Ascending aorta (tissue), 2 donors: ENCODE measurements at places on chromosomes 3 and 15.
A peak's percentile ranks its signal among the peaks of the same experiment; 100 is the strongest.

DNA sequence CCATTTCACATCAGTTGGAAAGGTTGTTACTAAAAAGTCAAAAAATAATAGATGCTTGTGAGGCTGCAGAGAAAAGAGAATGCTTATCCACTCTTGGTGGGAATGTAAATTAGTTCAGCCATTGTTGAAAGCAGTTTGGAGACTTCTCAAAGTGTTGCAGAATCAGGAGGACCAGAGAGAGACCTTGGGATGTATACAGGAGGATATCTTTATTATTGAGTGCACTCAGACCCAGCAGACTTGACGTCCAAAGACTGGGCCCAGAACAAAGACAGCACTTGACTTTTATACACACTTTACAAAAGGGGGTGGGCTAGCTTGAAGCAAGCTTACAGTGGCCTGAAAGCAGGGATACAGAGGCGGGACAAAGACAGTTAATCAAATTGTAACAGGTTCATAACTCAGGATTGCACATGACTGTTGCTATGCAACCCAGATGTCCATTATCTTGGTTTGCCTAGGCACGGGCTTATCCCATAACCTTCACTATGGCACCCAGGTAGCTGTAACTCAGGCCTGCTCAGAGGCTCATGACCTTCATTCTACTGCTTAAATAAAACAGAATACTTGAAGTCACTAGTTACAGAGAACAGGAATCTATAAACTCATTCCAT, 127.7 kb downstream of the SPATA16 start:
- no peaks in the 10 kb centered on the region for H3K36me3 ChIP-seq
- no peak for DNase-seq
- H3K4me3 ChIP-seq, result no peak overlapping the region
- no peaks in the 10 kb centered on the region for H3K4me1 ChIP-seq

DNA sequence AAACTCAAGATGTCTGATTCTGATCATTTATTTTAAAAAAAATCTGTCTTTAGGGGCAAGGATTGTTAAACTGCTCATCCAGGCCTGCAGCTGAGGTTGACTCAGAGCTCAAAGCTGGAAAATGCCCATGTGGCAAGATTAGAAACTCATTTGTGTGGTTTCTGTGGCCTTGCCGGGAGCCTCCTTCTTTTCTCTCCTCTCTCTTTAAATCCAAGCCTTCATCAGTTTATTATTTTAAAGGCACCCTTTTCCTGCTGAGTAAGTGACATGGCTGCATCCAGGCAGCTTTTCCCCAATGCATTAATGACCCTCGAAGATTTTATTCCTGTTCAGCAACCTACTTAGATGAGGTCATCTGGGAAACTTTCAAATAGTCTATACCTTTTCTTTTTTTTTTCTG, 221.3 kb upstream of the CDIN1 start:
- peak overlapping the region; percentile 84 for H3K27ac ChIP-seq
- DNase-seq, result no peak
- no peaks in the 10 kb centered on the region for H3K36me3 ChIP-seq
- H3K4me3 ChIP-seq, result no peak overlapping the region
- H3K4me1 ChIP-seq, result peaks cover 8% of the 10 kb centered on the region
- no peaks in the 10 kb centered on the region for H3K27me3 ChIP-seq

- H3K36me3 ChIP-seq, result peaks cover 13% of the 10 kb centered on the region
- peak overlapping the region; percentile 42 for H3K27ac ChIP-seq
- H3K4me3 ChIP-seq, result no peak overlapping the region
- DNase-seq, result no peak
- H3K4me1 ChIP-seq, result peaks cover 26% of the 10 kb centered on the region
- H3K27me3 ChIP-seq, result no peaks in the 10 kb centered on the region
Measured at GRCh38 chr3:50347187-50347813, 1.8 kb upstream of the ZMYND10 start.

- no peak for DNase-seq
- no peaks in the 10 kb centered on the region for H3K36me3 ChIP-seq
- no peak overlapping the region for H3K27ac ChIP-seq
Measured at GRCh38 chr3:129238945-129239705, 10.3 kb upstream of the COPG1 start.

DNA sequence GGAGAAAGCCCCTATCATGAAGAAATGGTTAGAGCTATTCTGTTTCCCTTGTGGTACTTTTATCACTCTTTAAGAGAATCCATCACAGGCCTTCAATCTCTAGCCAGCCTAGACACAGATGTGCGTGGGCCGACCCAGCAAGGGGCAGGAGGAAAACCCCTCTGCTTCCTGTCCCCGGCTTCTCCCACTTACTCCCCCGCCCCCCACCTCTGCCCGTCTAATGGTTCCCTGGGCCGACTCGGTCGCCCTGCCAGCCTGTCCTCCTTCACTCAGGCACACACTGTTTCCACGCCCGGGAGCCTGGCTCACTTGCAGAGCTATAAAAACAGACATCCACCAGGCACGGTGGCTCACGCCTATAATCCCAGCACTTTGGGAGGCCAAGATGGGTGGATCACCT, 58.3 kb upstream of the TFRC start:
- no peaks in the 10 kb centered on the region for H3K4me1 ChIP-seq
- no peaks in the 10 kb centered on the region for H3K27me3 ChIP-seq
- no peak overlapping the region for H3K4me3 ChIP-seq
- DNase-seq, result no peak
- H3K27ac ChIP-seq, result no peak overlapping the region

GRCh38 chr3:10259798-10260197, 11.5 kb downstream of the TATDN2 start:
- H3K4me3 ChIP-seq, result no peak overlapping the region
- no peak for DNase-seq
- no peak overlapping the region for H3K27ac ChIP-seq
- H3K4me1 ChIP-seq, result no peaks in the 10 kb centered on the region
- H3K36me3 ChIP-seq, result peaks cover 25% of the 10 kb centered on the region
- H3K27me3 ChIP-seq, result no peaks in the 10 kb centered on the region

DNA sequence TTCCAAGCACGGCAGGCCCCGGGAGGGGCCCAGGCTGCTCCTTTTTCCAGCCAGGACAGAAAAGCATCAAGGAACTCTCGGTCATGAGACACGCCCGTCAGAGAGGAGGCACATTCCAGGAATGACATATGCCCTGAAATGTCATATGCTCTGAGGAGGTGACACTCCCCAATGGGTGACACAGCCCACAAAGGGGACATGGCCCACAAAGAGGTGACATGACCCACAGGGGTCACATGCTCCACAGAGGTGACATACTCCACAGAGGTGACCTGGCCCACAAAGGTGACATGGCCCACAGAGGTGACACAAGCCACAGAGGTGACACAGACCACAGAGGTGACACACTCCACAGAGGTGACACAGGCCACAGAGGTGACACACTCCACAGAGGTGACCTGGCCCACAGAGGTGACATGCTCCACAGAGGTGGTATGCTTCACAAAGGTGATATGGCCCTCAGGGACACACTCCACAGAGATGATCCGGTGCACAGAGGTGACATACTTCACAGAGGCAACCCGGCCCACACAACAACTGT, 79.2 kb downstream of the ABHD5 start:
- peaks cover 32% of the 10 kb centered on the region for H3K4me1 ChIP-seq
- H3K4me3 ChIP-seq, result no peak overlapping the region
- no peak for DNase-seq
- H3K27ac ChIP-seq, result peak overlapping the region; percentile 94
- H3K27me3 ChIP-seq, result no peaks in the 10 kb centered on the region

- H3K36me3 ChIP-seq, result no peaks in the 10 kb centered on the region
- no peaks in the 10 kb centered on the region for H3K27me3 ChIP-seq
- no peak overlapping the region for H3K27ac ChIP-seq
- no peaks in the 10 kb centered on the region for H3K4me1 ChIP-seq
- no peak for DNase-seq
Measured at GRCh38 chr3:11915621-11916424, 69.1 kb upstream of the TAMM41 start.

DNA sequence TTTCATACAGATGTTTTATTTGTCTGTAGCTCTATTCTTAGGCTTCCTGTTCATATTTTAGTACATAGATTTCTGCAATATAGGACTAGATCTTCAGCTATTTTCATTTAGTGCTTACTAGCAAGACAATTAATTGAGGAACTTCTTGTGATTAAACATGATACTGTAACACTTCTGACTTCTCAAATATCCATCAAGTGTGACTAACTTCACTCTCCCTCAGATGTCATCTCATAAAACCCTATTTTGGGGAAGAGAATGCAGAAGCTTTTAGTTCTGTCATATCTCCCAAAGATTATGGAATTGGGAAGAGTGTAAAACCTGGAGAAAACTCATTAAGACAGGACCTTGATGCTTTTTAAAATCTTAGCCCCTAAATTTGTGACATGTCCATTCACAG, 28.6 kb upstream of the GOLIM4 start:
- no peaks in the 10 kb centered on the region for H3K4me1 ChIP-seq
- no peak overlapping the region for H3K4me3 ChIP-seq
- no peaks in the 10 kb centered on the region for H3K27me3 ChIP-seq

- no peak overlapping the region for H3K4me3 ChIP-seq
- no peak overlapping the region for H3K27ac ChIP-seq
- H3K27me3 ChIP-seq, result no peaks in the 10 kb centered on the region
- no peaks in the 10 kb centered on the region for H3K36me3 ChIP-seq
- DNase-seq, result no peak
- no peaks in the 10 kb centered on the region for H3K4me1 ChIP-seq
Measured at GRCh38 chr3:94967196-94967595, 904.3 kb downstream of the NSUN3 start.
